ENCODE measurements at places on chromosomes 12 and 14.

- no peak for DNase-seq
These were observed 16.5 kb downstream of the FAM186B start for GRCh38 chr12:49588721-49589516.

DNA sequence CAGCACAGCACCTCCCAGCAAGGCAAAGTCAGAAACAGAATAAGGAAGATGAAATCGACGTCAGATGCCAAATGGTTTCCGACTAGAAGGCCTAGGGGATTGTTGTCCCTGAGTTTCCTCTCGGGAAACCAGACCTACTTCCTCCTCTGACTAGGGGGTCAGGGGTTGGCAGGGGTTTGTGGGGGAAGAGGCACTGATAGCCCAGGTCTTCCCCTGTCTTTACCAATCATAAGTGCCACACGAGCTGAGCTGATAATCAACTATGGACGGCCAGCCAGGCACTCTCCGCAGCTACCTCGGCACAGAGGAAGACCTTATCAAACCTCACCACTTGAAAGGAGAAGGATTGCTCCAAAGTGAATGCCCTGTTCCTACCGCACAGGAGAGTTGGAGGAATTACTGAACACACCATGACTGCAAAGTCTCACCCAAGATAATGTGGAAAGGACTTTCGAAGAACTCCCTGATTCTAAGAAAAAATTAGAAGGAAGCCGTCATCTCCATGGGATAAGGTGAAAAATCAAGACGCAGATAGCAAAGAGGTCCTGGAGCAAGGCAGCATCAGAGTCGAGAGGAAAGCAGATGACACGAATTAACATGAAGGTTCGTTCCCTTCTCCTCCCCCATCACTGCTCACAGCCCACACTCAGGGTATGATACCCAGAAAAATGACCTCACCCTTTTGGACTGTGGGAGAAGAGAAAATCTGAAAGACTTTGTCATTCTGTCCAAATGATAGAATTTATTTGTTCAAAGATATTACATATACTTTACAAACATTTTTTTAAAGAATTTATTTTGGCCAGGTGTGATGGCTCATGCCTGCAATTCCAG, 77.7 kb upstream of the MED13L start:
- no peak for DNase-seq

GRCh38 chr12:50014342-50014741, 11.0 kb downstream of the RACGAP1 start:
- DNase-seq: no peak

DNA sequence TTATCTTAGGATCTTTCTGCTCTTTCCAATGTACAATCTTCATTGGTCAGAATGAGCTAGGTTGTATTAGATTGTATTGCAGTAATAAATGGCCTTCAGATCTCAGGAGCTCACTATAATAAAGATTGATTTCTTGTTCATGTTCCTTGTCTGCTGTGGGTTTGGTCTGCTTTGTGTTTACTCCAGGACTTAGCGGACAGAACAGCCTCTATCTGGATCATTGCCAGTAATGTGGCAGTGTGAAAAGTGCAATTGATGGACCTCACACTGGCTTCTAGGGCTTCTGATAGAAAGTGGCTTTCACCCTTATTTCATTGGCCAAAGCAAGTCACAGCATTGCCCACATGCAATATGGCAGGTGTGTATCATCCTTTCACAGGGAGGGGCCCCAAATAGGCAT, 81.2 kb downstream of the BTG1 start:
- DNase-seq: no peak

DNA sequence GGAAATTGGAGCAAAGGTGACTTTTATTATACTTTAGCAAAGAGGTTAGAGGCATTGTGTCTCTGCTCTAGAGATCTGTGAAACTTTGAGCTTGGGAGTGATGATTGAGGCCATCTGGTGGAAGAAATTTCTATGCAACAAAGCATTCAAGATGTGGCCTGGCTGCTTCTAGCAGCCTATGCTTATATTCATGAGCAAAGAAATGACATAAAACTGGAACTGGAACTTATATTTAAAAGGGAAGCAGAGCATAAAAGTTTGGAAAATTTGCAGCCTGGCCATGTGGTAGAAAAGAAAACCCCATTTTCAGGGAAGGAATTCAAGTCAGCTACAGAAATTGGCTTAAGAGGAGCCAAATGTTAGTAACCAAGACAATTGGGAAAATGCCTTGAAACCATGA, 70.4 kb downstream of the SDR9C7 start:
- DNase-seq: no peak

DNA sequence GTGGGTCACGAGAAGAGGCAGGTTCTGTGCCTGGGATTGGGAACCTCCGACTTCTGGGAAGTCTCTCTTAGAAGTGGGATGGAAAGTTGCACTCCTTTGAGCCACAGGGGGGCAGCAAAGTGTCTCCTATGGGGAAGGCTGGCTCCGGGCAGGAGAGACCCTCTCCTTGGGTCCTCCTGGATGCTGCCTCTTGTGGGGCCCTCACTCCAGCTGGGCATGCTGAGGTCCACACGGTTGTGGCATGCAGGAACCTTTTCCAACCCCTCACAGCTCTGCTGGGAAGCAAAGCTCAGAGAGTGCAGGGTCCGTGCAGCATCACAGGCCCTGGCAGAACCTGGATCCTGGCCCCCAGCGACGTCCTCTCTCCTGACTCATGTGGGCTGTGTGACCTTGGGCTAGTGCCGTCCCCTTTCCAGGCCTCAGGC, 17.4 kb downstream of the SDSL start:
- DNase-seq: no peak

DNA sequence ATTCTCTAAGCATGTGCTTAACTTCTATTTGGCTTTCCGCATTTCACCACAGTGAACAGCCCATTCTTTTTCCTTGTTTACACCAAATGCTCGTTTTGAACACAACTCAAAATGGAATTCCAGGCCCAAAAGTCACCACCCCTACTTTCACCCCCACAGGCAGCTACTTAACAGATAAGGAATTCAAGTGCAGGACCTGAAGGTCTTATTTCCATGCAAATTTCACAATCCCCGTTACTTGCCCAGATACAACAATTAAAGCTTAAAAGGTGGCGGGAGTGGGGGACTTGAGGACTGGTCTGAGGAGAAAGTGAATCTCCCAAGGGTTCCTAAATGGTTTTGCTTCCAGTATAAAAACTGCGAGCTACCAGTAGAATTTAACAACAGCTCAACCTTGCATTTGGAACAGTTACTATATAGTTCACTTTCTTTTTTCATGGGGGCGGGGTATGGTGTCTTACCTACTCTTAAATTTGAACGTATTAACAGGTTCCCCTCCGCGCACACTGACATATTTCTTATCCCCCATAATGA, 3.7 kb downstream of the USP44 start:
- no peak for DNase-seq
